ENCODE measurements at places on chromosomes 4 and X.
A peak's percentile ranks its signal among the peaks of the same experiment; 100 is the strongest.

DNA sequence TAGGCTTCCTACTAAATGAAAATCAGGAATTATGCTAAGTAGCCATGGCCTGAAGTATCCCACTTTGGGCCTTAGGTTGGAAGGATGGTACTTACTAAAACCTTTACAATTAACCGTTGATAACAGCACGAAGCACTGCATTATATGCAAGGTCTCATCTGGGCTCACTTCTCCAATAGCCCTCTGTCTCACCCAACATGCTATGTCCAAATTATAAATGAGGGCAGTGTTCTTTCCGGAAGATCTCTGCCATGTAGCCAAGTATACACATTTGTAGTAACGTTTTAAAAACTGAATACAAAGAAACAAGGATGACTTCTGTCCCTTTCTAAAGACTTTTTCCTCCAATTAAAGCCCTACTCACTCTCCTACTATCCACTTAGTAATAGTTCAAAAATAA is 51.6 kb downstream of the SCFD2 start:
- DNase-seq: no peak

GRCh38 chrX:118523920-118524319 is 28.3 kb downstream of the DOCK11 start:
- peak; percentile 4 for DNase-seq

- DNase-seq: peak; percentile 35
These were observed at the start of gene CHM for GRCh38 chrX:86047174-86047935. Gene CHM, minus strand, starts transcription at chrX:86047558. Its CDS starts 26 bp downstream, at chrX:86047532.

- no peak for DNase-seq
These were observed 10.6 kb upstream of the CCNG2 start for GRCh38 chr4:77146186-77147078.

All from stimulated activated CD8-positive, alpha-beta memory T cell treated with anti-CD3 and anti-CD28 coated beads, Interleukin-15, amount 100 ng/mL, for 1 hour (primary cell).